ENCODE measurements at places on chromosomes 11 and 22.

GRCh38 chr22:31526270-31526669, 29.9 kb downstream of the SFI1 start:
- DNase-seq: no peak

- DNase-seq: no peak
Measured at GRCh38 chr11:30990625-30991296, 378.8 kb downstream of the DCDC1 start.

GRCh38 chr11:118006153-118006534, 19.9 kb downstream of the IL10RA start:
- no peak for DNase-seq

GRCh38 chr22:28969401-28970168, 86.2 kb downstream of the ZNRF3 start:
- no peak for DNase-seq

DNA sequence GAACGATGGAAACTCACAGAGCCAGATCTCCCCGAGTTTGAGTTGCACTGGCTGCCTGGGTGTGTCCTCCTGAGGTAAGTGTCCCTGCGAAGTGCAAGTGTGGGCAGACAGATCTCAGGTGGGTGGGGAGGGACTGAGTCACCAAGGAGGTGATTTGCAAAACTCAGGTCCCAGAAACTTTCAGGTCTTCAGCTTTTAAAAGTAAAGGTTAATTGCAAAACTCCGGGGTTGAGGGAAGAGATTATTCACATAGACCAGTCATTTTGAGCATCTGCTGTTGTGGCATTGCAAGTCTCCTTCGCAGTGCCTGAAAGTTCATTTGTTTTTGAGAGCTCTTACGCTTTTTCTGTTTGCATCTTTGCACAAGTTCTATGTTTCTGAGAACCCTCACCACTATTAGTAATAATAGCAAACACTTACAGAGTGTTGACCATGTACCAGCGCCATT, 7.1 kb downstream of the CD44 start:
- DNase-seq: no peak

GRCh38 chr22:17120281-17120680, 879 bp downstream of the TMEM121B start:
- no peak for DNase-seq

DNA sequence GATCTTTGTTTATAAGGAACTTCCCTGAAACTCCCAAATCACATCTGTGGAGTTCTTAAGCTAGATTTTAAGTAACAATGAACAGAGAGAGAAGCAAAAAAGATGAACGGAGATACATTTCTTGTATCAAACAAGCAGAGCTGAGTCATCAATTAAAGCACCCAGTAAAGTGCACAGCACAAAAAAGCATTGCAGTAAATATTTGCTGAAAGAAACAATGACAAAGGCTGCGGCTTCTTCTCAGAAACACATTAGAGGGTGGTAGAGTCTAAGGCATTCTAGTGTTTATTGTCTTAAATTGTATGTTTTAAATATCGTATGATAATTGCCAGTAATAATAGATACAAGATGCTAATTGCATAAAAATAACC, 941.6 kb upstream of the CHORDC1 start:
- no peak for DNase-seq

- no peak for DNase-seq
Measured at GRCh38 chr22:27624705-27625104, 176.9 kb downstream of the MN1 start.

DNA sequence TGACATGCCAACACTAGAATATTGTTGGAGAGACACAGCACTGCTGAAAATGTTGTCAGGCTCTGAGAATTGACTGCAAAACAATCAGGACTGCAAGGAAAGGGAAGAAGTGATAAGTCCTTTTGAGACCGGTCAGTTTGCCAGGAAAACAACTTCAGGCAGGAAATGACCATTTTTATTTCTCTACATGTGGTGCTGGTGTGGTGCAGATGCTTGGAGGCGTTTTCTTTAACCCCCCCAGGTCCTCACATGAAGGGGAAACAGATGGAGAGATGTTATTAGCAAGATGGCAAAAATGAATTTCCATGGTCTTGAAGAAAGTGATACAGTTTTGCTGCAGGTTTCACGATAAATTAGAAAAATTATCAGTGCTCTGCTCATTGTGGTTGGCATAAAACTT, 5.7 kb downstream of the AP2A2 start:
- DNase-seq: no peak

GRCh38 chr22:24118689-24119384, 62.5 kb upstream of the SUSD2 start:
- DNase-seq: no peak

DNA sequence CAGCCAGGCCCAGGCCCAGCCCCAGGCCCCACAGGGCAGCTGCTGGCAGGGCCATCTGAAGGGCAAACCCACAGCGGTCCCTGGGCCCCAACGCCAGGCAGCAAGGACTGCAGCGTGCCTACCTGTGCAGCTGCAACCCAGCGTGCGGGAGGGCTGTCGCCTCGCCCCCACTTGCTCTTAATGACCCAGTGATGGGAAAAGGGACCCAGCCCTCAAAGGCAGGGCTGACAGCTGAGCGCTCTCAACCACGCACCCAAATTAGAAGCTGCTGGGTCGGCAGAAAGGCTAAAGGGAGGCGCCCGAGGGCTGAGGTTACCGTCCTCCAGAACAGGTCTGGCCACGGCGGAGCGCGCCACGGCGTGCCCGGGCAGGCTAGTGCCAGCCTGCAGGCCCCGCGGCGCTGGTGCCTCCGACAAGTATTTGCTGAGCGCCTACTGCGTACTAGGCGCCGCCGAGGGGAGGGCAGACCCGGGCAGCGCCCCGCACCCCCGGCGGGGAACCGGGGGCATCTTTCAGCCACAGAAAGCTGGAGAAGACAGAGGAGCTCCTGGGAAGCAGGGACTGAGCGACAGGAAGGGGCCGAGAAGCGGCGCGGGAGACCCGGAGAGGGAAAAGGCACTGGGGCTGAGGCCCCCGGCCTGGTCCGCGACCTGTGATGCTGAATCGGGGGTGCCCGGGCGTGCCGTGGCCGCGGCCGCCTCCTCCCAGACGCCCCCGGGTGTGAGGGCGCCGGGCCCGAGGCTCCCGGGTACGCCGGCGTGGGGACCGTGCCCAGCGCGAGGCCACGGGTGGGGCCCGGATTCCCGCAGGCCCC, 773 bp downstream of the HRAS start:
- DNase-seq: no peak

- peak; percentile 41 for DNase-seq
Measured at GRCh38 chr22:25777870-25778269, 35.9 kb downstream of the MYO18B start.

- no peak for DNase-seq
Measured at GRCh38 chr11:32430568-32431381, 4.6 kb downstream of the WT1 start.

DNA sequence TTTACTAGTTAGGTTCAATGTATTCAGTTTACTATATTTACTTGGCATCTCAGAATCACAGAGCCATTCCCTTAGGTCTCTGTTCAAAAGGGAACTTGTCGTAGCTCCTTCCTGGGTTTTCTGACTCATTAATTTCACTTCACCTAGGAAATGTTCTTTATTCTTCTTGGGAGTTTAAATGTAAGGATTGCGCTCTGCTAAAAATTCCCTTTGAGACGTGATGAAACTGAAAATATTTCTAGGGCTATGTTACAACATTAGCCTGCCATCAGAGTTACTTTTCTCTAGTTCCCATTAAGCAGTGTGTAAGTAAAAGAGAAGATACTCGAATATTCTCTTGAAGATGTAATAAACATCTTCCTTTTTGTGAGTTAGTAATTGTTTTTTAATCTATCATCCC, 209.5 kb downstream of the CASP12 start:
- DNase-seq: no peak

DNA sequence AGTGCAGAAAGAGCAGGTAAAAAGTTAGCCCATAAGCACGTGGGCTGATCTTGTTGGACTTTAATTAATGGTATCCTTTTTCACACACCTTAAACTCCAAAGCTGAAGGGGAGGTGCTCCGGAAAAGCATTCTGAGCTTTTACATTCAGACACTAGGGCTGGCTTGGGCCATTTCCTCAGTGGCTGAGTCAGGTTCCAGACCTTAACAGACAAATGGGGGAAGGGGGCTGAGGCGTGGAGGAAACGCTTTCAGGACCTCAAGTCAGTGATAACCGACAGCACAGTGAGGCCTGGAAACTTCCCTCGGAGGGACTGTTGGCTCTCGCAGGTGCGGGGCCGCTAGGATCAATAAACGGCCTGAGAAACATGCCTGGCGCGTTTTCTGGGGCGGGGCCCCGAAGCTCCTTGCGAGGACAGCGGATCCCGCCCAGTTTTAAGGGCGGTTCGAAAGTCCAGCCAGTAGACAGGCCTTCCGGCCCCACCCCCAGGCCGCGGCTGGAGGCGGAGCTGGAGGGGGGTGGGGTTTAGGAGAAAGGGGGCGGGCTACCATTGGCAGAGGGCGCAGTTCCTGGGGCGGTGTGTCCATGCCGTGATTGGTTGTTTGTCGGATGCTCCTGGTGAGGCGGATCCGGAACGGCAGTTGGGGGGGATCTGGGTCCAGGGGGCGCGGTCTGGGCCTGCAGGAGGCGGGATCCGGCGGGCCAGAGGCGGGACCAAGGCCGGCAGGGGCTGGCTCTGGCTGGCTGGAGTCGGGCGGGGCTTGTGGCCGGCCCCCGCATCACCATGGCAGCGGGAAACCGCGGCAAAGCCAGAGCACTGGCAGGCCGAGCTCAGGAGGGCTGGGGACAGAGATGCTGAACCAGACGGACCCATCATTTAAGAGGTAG, 8.0 kb downstream of the C11orf52 start:
- DNase-seq: peak; percentile 93

GRCh38 chr11:83311701-83312100, 25.5 kb upstream of the CCDC90B start:
- DNase-seq: no peak

DNA sequence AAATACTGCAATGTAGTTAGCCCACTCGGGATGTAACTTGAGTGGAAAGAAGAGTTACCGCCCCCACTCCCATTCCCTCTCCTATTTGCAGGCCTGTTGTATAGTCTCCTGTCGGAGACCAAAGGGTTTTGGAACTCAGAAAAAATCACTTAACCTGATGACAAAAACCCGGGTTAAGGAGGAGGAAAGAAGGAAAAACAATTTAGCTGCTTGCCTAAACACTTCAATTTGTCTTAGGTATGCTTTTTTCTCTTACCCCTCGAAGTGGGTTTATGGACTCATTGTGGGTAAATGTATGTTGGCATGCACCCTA, 2.2 kb downstream of the YAP1 start:
- DNase-seq: no peak

- no peak for DNase-seq
Measured at GRCh38 chr11:124920356-124920755, 1.3 kb downstream of the HEPN1 start.

GRCh38 chr11:68224606-68225005, 11.5 kb upstream of the KMT5B start:
- DNase-seq: no peak

GRCh38 chr11:115084231-115084630, 405.9 kb downstream of the NXPE2 start:
- no peak for DNase-seq

- DNase-seq: no peak
Measured at GRCh38 chr11:43898574-43898973, 17.9 kb downstream of the ALKBH3 start.

DNA sequence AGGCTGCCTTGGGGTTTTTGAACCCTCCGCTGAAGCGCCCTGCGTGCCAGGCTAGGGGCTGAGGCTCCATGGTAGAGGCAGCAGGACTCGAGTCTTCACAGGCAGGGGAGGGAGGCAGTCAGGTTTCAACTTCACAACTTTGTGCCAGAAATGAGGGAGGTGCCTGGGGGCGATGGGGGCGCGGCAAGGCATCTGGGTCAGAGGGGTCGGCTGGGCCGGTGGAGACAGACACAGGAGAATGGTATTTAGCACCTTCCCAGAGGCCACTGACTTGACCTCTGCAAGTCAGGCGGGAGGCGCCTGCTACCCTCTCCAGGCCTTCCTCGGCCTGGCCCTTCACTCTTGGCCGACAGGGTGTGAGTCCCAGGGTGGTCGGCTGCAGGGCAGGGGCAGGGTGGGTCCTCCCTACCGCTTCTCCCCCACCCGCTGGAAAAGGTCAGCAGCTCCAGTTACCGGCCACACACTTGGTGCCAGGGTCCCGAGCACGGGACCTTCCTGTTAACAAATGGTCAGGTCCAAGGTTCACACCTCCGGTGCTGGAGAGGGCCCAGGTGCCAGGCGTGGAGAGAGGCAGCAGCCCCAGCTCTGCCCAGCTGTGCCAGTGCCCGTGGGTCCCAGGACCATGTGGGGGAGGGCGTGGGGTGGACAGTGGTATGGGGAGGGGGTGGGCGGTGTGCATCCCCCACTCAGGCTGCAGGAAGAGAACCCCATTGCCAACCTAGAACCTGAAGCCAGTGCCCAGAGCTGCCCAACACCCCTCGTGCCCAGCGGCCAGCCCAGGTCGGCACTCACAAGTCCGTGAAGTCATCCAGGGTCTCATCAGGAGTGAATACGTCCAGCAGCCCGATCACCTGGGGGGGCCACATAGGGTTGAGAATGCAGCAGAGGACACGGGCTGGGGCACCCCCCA, 3.8 kb downstream of the MAPK12 start:
- DNase-seq: no peak

DNA sequence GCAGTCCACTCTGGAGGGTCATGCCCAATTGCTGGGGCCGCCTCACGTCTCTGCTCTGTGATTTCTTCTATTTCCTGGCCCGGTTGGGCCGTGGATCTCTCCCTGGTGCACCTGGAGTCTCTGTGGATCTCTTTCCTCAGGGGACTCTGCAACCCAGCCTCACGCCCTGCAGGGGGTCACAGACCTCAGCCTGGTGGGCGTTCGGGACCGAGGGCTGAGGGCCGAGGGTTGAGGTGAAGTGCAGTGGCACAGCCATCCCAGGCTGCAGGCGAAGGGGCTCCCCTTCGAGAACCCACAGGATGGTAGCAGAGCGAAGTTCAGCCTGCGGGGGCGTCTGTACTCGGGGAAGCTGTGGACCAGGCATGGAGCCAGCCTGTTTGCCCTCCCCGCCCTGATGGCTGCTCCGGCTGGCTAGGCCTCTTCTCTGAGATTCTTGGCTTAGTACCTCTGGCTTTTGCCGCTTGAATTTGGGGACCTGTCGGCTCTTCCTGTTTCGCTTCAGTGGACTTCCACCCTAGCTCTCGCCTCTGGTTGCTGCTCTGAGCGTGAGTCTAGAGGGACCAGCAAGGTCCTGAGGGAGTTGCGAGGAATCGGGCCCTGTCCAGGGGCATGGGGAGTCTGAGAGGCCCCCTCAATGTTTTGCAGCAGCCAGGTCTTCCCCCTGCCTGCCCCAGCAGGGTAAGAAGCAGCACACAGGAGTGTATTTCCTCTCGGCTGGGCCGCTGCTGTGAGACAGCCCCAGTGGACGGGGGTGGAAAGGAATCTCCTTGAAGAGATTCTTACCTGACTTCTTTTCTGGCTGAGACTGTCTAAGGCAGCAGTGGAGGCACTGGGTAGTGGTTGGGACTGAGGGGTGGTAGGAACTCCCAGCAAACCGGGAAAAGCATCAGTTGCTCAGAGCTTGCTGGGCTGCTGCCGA, 140.8 kb downstream of the TBC1D22A start:
- no peak for DNase-seq

GRCh38 chr22:42676059-42676607, 26.9 kb upstream of the CYB5R3 start:
- no peak for DNase-seq
